ENCODE measurements at places on chromosomes 2 and 18.

- no peak for DNase-seq
These were observed 83.2 kb downstream of the TCF4 start for GRCh38 chr18:55504808-55505207.

DNA sequence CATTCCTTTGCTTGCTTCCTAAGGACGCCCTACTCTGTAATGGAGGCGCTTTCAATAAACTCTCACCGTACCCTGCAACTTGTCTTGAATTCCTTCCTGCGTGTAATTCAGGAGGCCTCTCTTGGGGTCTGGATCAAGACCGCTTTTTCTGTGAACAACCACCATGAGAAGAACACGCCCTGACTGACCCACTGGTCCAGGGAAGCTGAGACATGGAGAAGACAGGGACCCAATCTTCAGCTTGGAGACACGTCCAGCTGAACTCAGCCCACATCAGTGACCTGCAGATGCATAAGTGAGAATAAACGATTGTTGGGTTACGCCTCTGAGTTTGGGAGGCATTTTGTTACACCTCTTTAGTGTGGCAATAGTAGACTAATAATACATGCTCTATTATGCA lies 7.8 kb upstream of the NARS1 start:
- DNase-seq: no peak

DNA sequence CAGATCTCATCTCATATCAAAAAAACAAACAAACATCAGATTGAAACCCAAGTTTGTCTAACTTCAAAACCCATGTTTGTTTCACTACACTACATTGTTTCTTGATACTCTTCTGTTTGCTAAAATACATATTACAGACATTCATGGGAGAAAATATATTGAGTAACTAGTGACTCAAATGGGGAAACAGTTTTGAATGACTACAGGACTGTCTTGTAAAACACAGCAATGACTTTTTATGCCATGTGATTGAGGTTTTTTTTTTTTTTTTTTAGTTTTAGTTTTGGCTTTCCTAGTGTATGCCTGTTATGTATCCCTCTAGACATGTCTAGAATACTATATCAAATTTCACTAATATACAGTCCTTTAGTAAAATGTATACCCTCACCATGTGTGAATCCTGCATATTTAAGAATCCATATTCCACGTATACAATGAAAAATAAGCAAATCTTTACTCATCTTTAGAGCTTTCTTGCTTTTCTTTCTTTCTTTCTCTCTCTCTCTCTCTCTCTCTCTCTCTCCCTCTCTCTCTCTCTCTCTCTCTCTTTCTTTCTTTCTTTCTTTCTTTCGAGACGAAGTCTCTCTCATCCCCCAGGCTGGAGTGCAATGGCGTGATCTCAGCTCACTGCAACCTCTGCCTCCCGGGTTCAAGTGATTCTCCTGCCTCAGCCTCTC lies 46.6 kb upstream of the SERTAD2 start:
- no peak for DNase-seq

DNA sequence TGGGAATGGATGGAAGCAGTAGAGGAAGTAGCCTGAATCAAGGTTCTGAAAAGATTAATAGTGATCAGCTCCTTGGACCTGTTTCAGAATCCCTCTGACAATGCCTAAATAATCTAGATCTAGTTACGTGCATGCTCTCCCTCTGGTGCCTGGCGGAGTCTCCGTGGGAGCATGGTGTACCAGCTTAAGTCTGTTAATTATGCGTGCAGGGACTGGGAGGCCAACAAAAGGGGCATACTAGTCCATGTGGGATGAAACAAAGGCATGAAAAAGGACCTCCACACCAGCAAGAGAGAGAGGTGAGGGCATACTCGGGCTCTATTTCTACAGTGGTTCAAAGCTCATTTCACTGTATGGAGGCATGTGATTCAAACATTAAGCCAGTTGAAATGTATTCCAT lies 200.3 kb downstream of the DPP4 start:
- DNase-seq: no peak

GRCh38 chr2:85421260-85422071 lies 3.0 kb downstream of the SH2D6 start:
- DNase-seq: no peak

Data from nucleus accumbens (tissue), 56 donors.